ENCODE measurements at places on chromosomes 2 and 18. TPM values are rescaled to one million over a fixed set of nuclear protein-coding genes. Genes with fewer than 3 reads are reported as not detected.

DNA sequence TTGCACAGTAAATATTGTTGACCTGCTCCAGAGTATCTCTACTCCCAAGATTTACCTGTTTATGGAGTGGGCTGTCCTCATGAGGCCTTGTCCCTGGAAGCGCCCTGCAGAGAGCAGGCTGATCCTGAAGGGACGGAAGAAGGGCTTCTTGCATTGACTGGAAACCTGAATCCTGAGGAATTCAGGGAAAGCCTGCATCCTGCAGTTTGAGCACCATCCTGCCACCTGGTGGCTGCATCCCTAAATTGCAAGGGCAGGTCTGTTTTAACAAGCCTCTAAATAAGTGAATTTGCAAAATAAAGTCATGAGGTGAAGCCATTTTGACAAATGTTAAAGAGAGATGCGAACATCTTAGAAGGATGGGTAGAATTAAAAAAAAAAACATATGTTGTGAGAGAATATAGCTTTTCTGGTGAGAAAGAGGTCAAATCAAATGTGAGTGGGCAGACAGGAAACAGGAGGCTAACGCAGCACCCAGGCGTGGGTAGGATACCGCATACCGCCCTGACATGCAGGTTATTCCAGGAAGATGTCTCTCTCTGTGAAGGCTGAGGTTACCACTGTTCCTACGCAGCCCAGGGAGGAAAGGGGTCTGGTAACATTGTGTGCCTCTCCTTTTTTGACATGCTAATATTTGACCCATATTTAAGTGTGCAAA lies 754.9 kb downstream of the RNF144A start:
- DNase-seq = no peak

GRCh38 chr2:154394600-154394999 lies 303.9 kb upstream of the KCNJ3 start:
- no peak for DNase-seq

DNA sequence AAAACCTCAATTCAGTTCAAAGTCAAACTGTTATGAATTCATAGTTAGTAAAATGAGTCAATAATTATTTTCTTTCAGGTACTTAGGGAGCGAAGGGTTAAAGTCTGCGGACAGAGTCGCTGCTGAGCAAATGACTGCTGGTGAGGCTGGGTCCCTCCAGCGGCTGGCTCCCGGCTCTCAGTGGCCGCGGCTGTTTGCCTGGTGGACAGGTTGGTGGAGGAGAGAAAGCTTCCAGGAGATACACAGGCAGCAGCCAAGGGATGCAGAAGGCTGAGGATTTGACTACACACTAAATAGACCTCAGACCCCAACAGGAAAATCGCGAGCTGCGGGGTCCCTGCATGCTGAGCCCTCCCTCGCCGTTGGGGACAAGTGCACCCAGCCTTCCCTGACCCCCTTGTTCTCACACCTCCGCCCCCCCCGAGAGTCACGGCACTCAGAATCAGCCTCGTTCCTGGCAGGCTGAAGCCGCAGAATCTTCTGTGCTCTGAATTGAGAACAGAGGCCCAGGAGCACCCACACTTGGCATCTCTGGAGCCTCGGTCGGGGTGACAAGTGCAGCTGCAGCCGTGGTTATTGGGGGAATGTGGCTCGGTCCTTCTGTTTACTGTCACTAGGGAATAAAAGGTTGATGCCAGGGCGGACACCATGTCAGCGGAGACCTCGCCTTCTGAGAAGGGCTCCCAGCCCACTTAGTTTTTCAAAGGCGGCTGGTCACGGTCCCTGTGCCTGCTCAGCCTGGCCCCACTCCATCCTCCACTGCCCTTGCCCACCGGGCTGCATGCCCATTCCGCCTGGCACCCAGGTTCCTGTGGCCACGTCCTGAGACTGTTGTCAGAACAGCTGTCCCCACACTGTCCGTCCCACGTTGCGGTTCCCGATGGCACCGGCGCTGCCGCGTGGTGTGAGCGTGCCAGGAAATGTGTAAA lies 74.0 kb downstream of the SLC66A2 start:
- no peak for DNase-seq

GRCh38 chr2:174058026-174058425 lies 92.9 kb upstream of the SP3 start:
- no peak for DNase-seq

DNA sequence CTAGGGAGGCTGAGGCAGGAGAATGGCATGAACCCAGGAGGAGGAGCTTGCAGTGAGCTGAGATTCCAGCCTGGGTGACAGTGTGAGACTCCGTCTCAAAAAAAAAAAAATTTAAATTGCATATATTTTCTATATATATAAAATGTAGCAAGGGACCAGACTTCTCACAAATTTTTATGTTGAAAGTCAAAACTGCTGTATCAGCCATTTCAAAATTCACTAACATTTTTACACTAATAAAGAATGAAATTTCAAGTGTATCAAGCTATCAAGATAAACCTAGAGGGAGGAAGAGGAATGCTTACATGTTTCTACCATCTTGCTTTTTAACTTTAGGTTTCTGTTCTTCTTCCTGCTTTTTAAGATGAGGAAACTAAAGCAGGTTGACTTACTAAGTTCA lies 464.0 kb downstream of the KCNJ3 start:
- DNase-seq = no peak

DNA sequence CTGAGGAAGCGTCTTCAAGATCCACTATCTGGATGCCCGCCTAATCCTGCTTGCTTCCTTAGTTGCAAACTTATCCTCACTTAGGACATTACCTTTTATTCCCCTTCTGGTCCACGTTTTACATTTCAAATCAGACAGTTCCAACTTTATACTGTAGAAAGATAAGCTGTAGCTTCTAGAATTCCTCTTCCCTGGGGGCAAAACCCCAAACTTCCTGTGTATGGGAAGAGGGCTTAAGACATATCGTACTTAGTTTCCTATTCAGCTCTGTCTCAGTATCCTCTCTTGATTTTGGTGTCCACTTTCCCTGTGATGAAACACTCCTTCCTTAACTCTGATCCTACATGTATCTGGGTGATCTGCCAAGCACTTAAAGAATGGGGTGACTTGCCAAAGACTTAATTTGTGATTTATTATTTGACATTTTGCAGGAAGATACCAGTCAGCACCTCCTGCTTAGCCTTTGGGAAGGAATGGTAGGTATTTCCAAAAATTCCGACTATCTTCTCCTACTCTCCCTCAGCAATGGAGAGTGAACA lies 245.2 kb downstream of the CDCA7 start:
- DNase-seq = no peak

The TACR1 gene
- 0.21 TPM for polyA plus RNA-seq

The CCNYL1 gene
- polyA plus RNA-seq = 10.3 TPM

DNA sequence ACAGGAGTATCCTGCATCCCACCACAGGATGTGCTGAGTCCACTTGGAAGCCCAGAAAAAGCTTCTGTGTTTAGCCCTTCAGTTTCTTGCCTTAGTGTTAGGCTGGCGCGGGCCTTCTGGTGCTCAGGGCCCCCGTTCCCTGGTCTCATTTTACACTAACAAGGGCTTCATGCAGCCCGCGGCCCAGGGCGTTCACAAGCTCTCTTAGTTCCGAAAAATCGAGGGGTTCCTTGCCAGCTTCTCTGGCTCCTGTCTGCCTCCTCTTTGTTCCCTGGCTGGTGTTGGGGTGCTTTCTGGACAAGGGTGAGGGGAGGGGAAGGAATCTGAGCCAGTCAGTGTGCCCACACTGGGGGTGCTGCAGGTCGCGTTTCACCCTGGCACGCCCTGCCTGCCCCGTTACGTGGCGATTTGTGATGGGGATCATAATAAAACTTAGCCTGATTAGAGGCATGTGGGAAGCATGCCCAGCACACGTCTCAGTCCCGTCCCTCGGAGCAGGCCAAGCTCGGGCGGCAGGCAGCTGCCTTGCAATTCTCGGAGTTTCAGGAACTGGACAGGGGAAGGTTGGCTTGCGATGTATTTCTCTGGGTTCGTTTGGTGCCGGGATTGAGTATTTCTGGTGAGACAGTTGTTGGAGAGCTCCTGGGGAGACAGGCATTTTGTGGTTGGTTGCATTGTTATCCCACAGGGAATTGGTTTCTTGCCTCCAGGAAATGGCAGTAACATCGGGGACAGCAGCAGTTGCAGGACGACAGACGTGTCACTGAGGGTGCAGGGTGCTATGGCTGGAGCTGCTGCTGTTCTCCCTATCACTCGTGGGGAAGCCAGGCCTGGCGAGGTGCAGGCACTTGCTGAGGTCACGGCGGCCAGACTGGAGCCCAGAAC lies 22.9 kb downstream of the SH3BP4 start:
- DNase-seq = no peak

The TWSG1 gene
- polyA plus RNA-seq = 32.6 TPM

DNA sequence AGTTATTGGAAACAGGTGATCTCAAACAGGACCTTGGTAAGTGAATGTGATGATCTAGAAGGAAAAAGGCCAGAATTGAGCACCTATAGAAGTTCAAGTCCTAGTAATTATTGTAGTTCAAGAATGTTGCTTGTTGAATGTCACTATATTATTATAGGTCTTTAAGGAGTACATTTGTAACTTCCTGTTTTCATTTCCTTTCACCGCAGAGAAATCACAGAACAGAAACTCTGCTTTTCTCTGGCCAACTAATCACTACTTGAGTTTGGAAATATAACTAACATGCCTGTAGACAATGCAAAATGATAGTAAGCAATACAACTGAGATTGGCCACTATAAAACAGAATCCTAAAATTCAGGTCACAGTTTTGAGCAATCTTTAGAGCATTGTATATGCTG lies 61.8 kb upstream of the EFEMP1 start:
- DNase-seq = no peak

The MRPS9 gene
- polyA plus RNA-seq = 29.8 TPM

The CD226 gene
- 0.89 TPM for polyA plus RNA-seq

- DNase-seq = no peak
Observed at GRCh38 chr2:38323623-38324022, 53.5 kb downstream of the ATL2 start.

GRCh38 chr2:64681479-64681967 lies 27.8 kb upstream of the SERTAD2 start:
- no peak for DNase-seq

The SERPINB4 gene
- 0.35 TPM for polyA plus RNA-seq

DNA sequence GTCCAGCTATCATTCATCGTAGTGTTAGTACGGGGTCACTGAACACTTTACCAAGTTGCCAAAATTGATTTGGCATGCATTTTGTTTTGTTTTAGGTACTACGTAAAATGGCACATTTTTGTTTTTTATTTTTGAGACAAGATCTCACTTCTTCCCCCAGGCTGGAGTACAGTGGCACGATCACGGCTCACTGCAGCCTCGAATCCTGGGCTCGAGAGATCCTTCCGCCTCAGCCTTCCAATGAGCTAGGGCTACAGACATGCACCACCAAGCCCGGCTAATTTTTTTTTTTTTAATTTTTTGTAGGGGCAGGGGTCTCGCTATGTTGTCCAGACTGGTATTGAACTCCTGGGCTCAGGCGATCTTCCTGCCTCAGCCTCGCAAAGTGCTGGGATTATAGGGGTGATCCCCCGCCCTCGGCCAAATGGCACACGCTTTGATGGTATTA lies 786 bp downstream of the TAF1B start:
- DNase-seq = no peak

DNA sequence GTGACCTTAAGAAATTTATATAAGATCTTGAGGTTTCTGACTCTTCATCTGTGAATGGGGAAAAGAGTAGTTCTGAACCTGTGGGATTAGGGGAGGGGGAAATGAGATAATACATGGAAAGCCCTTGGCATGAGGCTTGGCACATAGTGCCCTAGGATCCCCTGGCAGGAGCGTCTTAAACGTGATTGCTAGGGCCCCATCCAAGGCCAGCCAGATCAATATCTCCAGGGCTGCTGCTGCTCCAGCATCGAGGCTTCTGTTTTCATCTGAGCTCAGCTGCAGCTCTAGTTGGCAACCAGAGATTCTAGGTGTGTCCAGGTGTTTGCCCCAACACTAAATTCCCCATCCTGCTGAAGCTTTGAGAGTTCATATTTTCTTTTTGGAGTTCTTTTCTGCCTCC lies 71.0 kb downstream of the IL1R2 start:
- no peak for DNase-seq

The SCN7A gene
- polyA plus RNA-seq = 46.2 TPM

GRCh38 chr2:191617575-191617974 lies 60.4 kb upstream of the NABP1 start:
- DNase-seq = no peak

DNA sequence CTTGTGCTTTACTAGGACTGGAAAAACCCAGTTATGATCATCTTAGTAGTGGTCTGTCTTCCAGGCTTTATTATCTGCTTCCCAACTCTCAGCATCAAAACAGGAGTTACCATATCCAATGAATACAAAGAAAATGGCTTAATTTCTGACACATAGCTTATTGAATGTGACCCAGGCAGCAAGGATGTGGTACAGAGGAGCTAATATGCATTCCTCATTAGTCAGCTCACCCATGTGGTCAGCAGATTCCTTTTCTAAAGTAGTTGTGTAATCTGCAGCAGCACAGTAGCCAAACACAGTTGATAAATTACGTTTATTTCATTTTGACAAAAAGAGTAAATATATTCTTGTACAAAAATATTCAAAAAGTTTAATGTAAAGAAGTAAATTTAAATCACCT lies 43.6 kb downstream of the TSPYL6 start:
- no peak for DNase-seq

The SLC4A1AP gene
- 24.6 TPM for polyA plus RNA-seq

- no peak for DNase-seq
Observed at GRCh38 chr18:1350931-1351450, 446.3 kb downstream of the ADCYAP1 start.

GRCh38 chr2:2933426-2933825 lies 444.2 kb downstream of the EIPR1 start:
- DNase-seq = no peak

- no peak for DNase-seq
Observed at GRCh38 chr2:64858541-64859311, 130.5 kb upstream of the SLC1A4 start.

Data from hindlimb muscle (tissue), 1 donor.